Activated CD4-positive, alpha-beta memory T cell treated with anti-CD3 and anti-CD28 coated beads, Interleukin-2, amount 10 ng/mL, durations not matched to agents 7 days and 5 days (primary cell): ENCODE measurements at places on chromosomes 7 and 10. TPM values are rescaled to one million over a fixed set of nuclear protein-coding genes. Genes with fewer than 3 reads are reported as not detected.

DRGX gene
- total RNA-seq: not detected

- DNase-seq: no peak
- H3K36me3 ChIP-seq: no peaks in the 10 kb centered on the region
- H3K27ac ChIP-seq: no peak overlapping the region
Measured at GRCh38 chr10:59688921-59689351, 20.7 kb downstream of the SLC16A9 start.

DNA sequence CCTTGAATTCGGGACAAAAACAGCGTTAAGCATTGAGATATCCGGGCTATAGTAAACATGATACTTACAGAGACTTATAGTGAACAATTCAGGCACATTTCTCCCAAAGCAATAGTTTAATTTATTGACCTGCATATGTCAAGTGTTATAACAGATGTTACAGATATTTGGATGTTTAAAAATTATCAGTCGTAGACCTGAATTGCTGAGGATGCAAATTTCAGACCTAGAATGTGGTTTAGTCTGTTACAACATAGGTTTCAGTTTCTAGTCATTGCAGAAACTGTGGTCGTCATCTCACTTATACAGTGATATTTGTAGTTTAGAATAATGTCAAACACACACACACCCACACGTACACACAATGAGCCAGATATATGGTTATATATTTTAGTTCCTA lies 85.2 kb downstream of the VTI1A start:
- peaks cover 38% of the 10 kb centered on the region for H3K4me1 ChIP-seq
- DNase-seq: no peak
- peak overlapping the region; percentile 67 for H3K4me3 ChIP-seq
- H3K36me3 ChIP-seq: peaks cover 29% of the 10 kb centered on the region
- peaks cover 6% of the 10 kb centered on the region for H3K27me3 ChIP-seq

DNA sequence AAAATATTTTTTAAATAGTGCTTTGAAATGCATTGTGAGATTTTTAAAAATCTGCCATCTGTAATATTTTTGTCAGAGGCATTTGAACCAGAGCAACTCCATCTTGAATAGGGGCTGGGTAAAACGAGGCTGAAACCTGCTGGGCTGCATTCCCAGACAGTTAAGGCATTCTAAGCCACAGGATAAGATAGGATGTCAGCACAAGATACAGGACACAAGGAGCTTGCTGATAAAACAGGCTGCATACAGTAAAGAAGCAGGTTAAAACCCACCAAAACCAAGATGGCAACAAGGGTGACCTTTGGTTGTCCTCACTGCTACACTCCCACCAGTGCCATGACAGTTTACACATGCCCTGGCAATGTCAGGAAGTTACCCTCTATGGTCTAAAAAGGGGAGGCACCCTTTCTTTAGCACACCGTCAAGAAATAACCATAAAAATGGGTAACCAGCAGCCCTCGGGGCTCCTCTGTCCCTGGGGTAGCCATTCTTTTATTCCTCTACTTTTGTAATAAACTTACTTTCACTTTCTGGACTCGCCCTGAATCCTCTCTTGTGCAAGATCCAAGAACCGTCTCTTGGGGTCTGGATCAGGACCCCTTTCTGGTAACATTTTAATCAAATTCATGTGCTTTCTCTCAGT lies 273.7 kb downstream of the SEMA3D start:
- DNase-seq: no peak
- no peak overlapping the region for H3K4me3 ChIP-seq
- no peaks in the 10 kb centered on the region for H3K36me3 ChIP-seq
- no peak overlapping the region for H3K27ac ChIP-seq

GRCh38 chr10:47166405-47166777 lies 133.6 kb upstream of the GDF10 start:
- no peaks in the 10 kb centered on the region for H3K36me3 ChIP-seq
- no peak overlapping the region for H3K4me3 ChIP-seq
- H3K27ac ChIP-seq: no peak overlapping the region
- peaks cover 15% of the 10 kb centered on the region for H3K4me1 ChIP-seq

DNA sequence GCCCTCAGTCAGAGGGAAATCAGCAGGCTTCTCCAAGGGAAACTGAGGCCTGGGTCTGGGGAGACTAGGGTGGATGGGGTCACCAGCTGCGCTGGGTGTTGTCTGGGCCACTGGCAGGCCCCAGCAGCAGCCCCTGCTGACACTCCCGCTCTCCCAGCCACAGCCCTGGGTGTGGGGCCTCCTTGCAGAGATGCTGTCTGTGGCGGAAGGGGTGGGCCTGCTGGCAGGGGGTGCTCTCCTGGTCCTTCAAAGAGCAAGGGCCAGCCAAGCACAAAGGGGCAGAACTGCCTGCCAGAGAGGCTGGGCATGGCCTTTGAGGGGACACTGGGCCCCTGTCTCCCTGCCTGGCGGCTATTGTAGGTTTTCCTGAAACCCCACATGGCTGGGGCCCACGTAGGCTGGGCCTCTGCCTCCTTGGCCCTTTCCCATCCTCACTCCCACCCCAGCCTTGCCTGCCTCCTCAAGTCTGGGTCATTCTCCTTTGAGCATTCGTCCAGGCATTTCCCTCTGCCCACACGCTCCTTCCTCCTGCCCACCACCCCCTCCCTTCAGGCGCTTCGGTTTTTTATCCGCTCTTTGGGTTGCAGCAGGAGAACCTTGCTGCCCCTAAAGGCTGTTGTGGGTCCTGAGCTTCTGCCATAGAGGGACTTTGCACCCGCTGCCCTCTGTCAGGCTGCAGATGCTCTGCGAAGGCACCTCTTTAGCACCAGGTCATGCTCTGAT lies 9.1 kb downstream of the COL13A1 start:
- no peaks in the 10 kb centered on the region for H3K36me3 ChIP-seq
- no peak overlapping the region for H3K27ac ChIP-seq
- H3K4me1 ChIP-seq: no peaks in the 10 kb centered on the region
- no peak for DNase-seq
- H3K4me3 ChIP-seq: no peak overlapping the region
- no peaks in the 10 kb centered on the region for H3K27me3 ChIP-seq
